ENCODE measurements at places on chromosomes 5 and 9.

DNA sequence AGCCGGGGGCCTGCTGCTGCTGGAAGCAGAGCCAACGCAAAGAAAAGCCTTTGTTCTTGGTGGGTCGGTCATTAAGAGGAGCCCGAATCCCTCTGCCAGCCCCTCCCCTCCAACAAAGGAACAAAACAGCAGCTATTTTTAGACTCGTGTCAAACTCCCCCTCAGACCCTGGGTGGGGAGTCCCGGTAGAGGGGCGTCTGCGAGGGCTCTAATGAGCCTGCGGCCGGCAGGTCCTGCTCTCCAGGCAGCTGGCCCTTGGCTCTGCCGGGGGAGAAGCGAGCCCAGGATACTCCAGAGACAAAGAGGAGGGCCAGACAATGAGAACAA is 114.0 kb downstream of the LHX2 start:
- peak; percentile 53 for DNase-seq

GRCh38 chr9:16608906-16609305 is 261.6 kb downstream of the BNC2 start:
- no peak for DNase-seq

GRCh38 chr9:111375817-111376564 is 46.0 kb upstream of the OR2K2 start:
- DNase-seq: no peak

DNA sequence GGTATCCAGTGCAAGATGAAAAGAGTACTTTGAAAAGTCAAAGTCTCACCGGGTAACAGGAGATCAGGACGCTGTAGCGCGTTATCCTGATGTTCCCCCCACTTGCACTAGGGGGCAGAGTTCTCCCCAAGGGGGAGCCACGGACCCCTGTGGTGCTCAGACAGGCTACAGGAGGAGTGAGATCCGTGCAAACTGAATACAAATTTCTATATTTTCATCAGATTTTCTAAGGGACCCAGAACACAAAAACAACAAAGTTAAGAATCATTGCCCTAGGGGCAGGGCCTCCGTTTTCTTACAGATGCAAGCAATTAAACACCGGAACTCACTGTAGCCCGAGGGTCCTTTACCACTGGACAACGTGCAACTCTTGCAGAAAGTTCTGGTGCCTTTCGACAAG is 2.0 kb downstream of the MYO10 start:
- DNase-seq: no peak

DNA sequence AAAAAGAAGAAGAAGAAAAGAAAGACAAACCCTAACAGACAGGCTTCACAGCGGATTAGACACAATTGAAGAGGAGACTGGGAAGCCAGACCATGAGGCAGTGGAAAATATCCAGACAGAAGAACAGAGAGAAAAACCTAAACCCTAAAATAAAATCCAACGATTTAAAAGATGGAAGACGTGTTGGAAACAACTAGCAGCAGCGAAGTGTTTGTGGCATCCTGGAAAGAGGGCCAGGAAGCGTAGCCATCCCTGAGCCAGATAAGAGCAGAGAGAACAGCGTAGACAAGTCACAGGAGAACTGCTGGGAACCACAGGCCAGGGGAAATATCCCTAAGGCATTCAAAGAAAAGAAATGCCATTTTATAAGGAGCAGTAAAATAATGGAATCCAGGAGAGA is 39.7 kb upstream of the NKD2 start:
- no peak for DNase-seq

GRCh38 chr5:80960531-80961375 is 590 bp downstream of the RASGRF2 start:
- no peak for DNase-seq

Measured in NCI-H1092 treated with DMSO at 0.1 percent for 48 hours (cell line).